ENCODE measurements at places on chromosomes 16 and 17.

DNA sequence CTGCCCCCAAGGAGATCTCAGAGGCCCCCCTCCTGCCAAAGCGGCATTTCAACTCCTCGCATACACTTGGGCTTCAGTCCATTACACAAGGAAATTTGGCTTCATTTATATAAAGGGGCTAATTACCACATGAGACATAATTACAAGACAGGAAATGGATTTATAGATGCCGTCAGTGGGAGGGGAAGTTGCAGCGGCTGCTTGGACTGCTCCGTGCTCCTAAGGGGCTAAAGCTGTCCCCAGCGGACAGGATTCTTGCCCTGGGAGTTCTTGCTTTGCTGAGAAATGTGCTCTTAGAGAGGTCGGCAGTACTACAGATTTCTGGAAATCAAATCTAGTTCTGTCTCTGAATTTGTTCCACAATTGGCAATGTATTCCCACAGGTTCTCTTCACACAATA lies 57.2 kb upstream of the NLK start:
- DNase-seq = no peak

DNA sequence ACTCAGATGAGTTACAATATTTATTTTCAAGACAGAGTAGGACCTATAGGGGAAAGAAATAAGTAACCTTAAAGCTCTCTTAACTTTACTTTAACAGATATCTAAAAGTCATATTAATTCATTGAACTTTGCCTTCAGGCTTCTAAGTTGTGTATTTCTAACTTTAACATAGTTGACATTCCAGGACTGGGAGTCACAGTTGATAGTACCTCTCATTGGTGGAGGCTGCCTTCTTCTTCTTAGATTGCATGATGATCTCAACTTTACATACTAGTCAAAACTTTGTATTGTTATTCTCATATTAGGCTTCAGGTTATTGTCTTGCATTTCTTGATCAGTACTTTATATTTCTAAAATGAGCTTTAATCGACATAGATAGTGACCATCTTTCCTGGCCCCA lies 350.1 kb upstream of the KIF2B start:
- DNase-seq = no peak

GRCh38 chr17:2996810-2997670 lies 66.4 kb downstream of the OR1D5 start:
- no peak for DNase-seq

DNA sequence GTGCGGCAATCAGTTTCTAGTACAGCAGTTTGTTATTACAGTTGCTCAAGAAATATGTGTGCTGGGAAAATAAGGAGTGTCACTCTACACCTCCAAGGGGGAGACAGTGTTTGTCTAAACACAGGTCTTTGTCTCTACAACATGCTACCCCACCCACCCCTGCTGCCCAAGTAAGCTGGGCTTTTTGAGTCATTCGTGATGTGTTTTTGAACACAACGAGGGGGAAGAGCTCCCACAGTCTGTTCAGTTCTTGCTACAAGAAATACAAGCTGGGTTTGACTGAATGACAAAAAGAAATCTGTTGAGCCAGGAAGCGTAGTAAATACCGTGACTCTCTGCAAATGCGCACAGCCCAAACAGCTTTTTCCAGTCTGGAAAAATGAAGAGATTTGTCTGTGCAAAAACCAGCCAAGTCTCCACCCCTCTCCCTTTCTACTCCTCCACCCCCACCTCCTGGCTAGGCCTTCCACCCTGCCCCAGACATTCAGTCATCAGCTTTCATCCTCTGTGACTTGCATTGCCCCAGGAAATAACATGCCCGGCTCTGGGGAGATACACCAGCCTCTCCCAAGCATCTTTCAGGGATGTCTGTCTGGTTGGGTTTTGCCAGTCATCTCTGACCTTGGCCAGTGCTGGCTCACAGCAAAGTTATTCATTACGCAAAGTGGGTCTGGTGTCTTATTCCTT lies 25.7 kb downstream of the CHD9 start:
- DNase-seq = no peak

DNA sequence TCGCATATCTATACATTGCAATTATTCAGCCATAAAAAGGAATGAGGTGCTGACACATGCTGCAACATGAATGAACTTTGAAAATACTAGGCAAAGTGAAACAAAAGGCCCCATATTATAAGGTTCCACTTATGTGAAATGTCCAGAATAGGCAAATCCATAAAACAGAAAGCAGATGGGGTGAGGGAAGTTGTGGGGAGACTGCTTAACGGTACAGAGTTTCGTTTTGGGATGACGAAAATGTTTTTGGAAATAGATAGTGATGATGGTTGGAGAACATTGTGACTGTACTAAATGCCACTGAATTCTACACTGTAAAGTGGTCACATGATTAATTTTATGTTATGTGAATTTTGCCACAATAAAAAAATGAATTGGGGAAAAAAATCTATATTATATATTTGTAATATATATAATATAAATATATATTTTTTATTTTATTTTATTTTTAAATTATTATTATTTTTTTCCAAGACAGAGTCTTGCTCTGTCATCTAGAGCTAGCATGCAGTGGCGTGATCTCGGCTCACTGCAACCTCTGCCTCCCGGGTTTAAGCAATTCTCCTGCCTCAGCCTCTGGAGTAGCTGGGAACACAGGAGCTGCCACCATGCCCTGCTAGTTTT lies 4.2 kb upstream of the GNA13 start:
- no peak for DNase-seq

DNA sequence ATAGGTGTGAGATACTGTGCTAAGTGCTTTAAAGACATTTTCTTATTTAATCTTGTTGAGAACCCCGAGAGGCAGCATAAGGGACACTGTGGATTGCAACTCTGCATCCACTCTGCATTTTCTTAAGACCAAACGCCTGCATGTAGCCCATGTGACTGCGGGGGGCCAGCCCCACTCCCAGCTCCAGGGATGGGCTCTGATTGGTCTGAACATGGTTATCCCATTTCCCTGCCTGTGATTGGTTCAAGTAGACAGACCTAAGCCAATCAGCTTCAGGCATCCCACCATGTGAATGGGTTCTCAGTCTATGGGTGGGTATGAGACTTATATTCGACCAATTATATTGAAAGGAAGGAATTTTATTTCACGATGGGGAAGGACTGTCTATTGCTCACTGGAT lies 33.2 kb upstream of the USP7 start:
- DNase-seq = no peak

- peak; percentile 75 for DNase-seq
Measured at GRCh38 chr16:55701442-55702319, 45.9 kb downstream of the SLC6A2 start.

- no peak for DNase-seq
Measured at GRCh38 chr17:28641579-28641978, 3.4 kb downstream of the BLTP2 start.

- no peak for DNase-seq
Measured at GRCh38 chr17:14446825-14447224, 145.9 kb downstream of the HS3ST3B1 start.

DNA sequence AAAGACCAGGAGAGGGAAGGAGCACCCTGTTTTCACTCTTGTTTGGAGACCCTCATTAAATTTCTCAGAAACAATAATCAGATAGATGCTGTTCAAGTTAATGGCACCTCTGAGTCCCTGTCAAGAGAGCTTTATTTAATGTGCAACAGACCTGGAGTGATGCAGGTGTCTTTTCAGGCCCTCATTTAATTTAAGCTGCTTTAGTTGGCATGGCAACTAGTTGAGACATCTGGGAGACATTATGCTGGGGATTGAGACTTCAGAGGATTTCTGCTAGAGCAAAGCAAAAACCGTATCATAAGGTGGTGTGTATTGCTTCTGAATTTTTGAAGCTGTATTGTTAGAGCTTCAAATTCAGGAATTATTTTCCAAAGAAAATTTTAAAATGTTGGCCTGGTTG lies 108.5 kb downstream of the NLK start:
- peak; percentile 90 for DNase-seq

DNA sequence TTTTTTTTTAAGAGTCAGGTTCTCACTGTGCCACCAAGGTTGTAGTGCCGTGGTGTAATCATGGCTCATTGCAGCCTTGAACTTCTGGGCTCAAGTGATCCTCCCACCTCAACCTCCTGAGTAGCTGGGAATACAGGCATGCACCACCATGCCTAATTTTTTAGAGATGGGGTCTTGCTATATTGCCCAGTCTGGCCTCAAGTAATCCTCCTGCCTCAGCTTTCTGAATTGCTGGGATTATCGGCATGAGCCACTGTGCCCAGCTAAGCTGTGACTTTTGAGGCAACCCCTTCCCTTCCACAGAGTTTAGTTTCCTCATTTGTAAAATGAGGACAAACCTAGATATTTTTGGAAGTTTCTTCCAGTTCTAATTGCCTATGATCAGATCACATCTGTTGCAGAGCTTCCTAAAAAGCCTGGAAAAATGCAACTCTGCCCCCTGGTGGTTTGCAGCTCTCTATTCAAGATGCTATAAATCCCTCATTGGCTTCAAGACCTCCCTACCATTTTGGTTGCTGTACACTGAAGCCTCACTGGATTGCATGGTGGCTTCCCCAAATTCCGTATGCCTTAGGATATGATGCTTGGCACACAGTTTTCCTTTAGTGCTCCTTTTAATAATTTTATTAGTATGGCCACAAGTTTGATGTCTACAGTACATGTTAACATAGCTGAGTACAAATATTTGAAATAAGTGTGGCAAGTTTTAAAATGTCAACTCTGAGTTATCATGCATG lies 19.3 kb downstream of the GDE1 start:
- DNase-seq = peak; percentile 51

DNA sequence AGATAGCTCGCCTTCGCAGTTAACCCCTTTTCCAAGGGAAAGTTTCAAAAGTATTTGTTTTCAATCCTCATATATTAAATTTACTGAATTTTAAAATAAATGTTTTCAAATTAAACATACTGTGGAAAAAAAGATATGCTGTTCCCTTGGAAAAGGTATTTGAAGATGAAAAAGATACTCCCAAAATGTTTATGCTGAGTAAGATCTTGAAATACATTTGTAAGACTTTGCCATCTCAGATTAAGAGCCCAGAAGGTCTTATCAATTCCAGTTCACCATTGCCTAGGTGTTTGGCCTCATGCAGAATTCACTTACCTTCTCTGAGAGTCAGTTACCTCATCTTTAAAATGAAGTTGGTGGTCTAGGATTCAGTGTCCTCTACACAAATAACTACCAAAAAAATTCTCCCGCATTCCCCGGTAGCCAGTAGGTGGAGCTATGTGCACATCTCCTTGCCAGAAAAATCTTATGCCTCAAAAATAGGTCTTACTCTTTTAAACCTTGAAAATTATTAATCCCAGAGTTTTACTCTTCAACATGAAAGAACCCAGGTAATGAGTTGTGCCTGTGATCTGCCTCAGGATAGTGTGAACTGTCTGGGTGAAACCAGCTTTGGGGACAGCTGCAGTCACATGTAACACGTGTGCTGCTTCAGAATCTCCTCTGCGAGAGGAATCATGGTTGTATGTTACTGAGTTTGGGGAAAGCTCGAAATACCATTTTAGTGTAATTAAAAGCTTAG lies 178.3 kb downstream of the MRTFB start:
- DNase-seq = peak; percentile 36

DNA sequence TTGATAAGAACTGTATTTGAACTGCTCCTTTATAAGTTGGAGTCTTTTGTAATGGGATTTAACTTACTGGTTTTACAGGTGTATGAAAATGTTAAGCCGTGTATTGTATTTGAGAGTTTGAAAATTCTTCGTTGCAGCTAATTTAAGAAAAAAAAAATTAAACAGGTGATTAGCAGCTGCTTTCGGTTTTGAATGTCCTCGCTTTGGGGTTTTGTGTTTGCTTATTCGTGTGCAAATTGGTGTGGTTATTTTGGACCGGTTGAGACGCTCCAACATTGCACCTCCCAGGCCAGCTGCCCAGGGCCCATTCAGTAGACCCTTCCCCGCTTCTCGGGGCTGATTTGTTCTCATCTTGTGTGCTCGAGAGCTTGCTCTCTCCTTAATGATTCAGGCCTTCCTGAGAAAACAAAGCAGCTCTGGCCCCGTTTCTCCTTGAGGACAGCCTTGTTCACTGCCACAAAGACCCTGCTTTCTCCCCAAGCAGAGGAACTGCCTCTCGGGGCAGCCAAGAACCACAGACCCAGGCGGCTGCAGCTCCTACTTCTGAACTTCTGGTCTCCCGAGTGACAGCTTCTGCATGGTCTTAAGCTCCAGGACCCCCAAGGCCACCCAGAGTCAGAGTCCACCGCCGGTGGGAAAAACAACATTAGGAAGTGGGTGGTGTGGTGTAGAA lies 100.5 kb downstream of the MSI2 start:
- DNase-seq = peak; percentile 17

DNA sequence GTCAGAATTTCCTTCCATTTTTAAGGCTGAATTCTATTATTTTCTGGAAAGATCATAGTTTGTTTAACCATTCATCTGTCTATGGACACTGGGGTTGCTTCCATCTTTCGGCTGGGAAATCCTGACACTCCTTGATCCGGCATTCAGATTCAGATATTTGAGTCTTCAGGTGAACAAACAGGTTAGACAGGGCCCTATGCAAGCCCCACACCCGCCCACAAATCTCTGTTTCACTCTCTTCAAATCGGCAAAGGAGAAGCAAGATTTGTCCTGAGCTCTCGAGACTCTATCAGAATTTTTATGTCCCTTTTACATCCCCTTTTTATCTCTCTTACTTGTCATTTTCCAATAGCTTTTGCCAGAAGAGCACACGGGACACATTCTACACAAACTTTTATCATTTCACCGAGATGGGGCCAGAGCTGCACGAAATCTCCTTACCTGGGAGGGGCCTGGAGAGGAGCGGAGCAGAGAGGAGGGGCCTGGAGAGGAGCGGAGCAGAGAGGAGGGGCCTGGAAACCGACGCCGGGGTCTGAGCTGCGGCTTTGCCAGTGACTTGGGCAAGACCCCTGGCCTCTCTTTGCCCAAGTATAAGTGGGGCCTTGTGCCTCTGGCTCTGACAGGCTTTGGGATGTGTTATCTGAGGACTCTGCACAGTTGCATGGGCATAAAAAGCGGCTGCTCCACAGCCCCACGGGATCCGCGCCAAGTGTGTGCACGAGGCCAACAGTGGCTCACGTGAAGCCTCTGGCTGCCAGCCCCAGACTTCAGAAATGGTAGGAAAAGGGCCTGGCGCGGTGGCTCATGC lies 54.3 kb upstream of the RBFOX3 start:
- DNase-seq = no peak

DNA sequence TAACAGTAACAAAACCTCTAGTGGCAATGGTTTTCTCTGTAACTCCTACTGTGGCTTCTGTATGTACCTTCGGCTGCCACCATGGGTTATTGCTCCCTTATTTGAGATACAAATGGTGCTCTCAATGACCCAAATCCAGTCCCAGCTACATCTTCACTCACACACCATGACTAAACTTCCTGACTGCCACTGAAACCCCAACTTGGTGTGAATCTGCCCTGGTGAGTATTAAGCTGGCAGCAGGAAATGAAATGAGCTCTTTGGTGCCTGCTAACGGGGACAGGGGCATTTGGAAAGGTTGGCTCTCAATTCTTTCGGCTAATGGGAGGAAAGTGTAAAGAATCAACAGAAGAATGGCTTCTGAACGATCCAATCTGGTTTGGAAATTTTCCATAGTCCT lies 7.5 kb upstream of the SLC35B1 start:
- DNase-seq = no peak

DNA sequence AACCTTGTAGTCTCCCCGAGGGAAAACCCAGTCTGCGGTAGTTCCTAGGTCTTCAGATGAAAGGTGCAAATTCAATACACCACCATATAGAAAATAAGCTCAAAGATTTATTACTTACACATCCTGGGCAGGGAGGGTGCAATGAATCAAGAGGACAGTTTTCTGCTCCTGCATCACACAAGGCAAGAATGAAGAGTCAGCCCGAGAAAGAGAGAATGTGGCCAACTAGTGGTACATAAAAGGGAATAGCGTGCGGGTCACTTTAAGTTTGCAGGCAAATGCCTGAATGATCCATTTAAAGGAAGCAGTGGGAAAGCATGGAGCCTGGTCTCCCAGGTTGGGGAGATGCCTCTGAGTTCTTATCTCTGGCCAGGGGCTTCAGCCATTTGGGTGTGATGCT lies 403.4 kb downstream of the GRIN2A start:
- no peak for DNase-seq
